ENCODE measurements at places on chromosomes 1 and 21.
A peak's percentile ranks its signal among the peaks of the same experiment; 100 is the strongest.

- DNase-seq, result no peak
These were observed 62.7 kb downstream of the CD34 start for GRCh38 chr1:207848234-207848633.

DNA sequence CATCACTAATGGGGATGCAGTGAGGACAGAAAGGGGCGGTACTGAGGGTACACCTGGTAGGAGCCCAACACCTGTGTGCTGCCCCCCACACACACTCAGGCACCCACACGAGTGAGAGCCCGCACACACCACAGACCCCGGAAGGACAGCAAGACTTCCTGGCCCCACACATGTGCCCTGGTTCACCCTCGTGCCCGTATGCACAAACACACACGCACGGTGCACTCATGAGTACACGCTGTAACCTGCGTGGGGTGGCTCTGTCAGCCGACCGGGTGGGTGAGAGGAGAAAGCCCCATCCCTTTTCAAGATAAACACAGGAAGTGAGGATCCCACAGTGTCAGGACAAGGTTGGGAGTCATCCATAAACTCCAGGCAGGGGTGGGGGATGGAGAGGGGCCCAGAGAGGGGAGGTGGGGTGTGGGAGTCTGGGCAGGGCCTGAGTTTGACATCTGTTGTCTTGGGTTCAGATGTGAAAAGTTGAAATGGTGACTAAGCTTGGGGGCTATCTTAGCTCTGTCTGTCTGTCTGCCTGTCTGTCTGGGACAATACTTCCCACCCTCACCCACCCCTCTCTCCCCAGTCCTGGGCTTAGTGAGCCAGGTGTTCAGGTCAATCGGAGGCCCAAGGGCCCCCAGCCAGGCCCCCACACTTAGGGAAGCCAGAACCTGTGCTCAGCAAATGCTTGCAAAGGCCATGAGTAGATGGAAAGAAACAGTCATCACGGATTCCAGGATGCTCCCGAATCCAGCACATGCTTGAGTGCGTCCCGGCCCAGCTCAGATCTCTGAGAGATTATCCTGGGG, 119.8 kb upstream of the ZBTB40 start:
- no peak for DNase-seq

DNA sequence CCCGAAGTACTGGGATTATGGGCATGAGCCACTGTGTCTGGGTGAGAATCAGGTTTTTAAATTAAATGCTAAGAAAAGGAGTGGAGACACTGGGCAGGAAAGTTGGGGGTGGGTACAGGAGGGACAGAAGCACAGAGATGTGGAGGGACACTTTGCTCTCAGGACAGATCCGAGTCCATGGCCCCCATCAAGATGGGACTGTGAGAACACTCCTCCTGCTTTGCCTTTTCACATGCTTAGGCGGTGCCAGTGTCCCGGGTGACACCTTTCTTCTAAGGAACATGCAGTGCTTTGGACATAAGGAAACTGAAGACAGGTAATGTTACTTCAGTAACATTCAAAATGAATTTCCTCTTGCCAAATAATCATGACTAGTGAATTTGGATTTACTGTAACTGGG, 16.7 kb downstream of the SLC25A33 start:
- no peak for DNase-seq

GRCh38 chr1:237115035-237115434, 73.1 kb downstream of the RYR2 start:
- DNase-seq, result no peak

GRCh38 chr1:231958448-231958847, 331.9 kb downstream of the DISC1 start:
- DNase-seq, result no peak

DNA sequence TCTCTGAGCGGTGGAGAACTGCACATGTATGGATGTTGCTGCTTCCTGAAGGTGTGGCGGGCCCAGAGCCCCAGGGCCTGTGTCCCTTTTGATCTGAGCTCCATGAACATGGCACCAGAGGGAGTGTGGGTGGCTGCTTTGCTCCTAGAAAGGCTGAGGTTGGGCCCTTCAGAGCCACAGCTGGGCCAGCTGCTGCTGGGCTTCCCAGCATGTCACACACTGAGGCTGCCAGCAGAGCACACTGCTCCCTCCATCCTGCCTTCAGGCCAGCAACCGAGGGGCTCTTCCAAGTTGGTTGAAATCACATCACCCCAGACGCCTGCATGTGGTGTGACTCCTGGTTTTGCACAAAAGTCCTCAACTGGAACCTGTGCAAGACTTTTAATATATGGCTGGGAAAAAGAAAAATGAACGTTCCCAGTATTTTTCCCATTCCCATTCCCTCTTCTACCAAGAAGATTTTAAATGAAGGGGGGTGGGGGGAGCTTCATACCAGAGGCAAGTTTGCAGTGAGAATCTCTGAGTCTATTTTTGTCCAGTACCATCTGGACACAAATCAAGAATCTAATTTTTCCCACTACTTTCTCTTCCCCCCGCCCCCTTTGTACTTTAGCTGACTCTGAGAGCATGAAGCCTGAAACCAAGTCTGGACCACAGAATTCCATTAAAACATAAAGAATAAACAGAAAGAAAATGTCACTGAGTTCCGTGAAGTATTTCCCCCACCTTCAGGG, 26.2 kb upstream of the NGF start:
- no peak for DNase-seq

- DNase-seq, result no peak
These were observed 106.2 kb upstream of the ADAR start for GRCh38 chr1:154714052-154714623.

DNA sequence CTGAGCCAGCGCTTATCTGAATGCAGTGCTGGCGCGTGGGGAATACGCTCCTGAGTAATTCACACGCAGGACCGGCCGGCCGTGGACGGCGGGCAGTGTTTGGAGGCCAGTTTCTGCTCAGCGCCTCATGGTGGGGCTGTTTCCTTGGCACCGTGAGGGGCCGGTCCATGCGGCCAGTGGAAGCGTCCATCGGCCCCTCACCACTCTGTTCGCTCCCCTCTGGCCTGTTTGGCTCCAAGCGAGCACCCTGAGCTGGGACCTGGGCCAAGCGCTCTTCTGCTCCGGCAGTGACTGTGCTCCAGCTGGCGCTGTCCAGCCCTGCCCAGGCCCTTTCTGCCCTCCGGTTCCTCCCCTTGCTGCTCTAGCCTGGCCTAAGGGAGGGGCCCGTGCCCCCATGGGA, 16.3 kb upstream of the PLCH2 start:
- no peak for DNase-seq

DNA sequence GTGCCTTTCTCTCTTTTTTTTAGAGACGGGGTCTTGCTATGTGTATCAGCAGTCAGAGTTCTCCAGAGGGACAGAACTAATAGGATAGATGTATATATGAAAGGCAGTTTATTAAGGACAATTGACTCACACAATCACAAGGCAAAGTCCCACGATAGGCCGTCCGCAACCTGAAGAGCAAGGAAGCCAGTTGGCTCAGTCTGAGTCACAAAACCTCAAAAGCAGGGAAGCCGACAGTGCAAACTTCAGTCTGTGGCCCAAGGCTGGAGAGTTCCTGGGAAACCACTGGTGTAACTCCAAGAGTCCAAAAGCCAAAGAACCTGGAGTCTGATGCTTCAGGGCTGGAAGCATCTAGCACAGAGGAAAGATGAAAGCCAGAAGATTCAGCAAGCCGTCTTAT, 16.3 kb upstream of the H3-3A start:
- DNase-seq, result no peak

DNA sequence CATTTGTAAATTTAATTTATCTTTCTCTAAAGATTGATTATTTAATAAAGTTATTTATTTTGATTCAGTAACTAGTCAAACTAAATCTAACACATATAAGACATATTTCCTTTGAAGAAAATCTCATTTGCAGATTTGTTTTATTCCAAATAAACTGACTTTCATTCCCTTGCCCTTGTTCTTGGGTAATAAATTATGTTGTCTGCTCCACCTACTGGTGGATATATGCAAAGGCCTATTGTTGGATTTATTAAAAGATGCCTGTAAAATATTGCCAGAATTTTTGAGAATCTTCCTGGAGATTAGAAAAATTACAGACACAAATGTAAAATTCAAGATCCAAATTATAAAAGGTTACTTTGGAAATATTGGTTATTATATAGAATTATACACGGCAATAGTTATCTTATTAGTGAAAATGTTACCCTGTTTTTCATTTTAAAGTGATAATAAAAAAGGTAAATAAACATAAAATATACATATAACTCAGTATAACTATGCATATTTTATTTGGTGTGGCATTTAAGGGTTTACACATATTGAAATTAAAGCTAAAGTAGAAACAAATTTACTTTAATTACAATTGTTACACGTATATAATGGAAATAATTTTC, 116.1 kb downstream of the SPATA17 start:
- peak; percentile 46 for DNase-seq

GRCh38 chr1:16717336-16718098, 22.8 kb upstream of the RNU1-4 start:
- DNase-seq, result peak; percentile 52

DNA sequence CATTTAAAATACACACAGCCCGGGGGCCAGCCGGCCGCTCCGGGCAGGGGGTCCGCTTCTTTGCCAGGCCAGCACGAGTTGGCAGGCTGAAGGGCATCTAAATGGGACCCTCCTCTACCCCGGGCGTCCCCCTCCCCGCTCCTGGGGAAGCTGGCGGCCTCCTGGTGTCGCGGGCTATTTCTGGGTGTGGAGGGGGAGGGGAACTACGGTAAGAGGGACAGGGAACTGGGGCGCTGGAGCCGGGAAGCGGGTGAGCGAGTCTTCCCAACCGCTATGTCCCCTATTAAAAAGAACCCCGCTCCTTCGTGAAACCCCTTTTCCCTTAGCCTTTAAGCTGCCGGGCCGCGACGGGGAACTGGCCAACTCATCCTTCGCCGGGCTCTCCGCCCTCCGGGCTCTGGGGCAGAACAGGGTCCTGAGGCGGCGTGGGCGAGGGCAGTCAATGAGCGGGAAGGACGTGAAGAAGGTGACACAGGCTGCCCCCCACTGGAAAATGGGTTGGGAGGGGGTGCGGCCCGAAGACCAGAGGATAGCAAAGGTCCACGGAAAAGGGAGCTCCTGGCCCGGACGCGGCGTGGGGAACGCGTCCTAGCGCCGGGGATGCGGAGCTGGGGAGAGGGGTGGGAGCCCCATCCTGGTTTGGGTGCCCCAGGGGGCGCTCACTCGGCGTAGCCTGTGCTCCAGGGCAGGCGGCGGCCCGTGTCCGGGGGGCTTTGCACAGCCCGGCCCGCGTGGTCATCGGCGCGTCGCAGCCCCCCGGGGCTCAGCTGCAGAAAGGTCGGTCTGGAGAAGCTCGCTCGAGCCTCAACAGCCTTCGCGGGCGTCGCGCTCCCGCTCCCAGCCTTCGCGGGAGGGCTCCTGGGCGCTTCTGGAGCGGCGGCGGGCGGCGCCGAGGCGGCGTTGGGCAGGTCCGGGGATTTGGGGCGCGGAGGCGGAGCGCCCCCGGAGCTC, 544 bp downstream of the PPM1J start:
- no peak for DNase-seq

GRCh38 chr1:12551584-12551983, 66.4 kb downstream of the DHRS3 start:
- no peak for DNase-seq

- DNase-seq, result no peak
These were observed 115.5 kb upstream of the IRF2BP2 start for GRCh38 chr1:234725177-234726132.

GRCh38 chr1:151128800-151129199, 17.6 kb downstream of the SEMA6C start:
- DNase-seq, result no peak

- DNase-seq, result peak; percentile 75
These were observed 40.1 kb downstream of the SLC2A7 start for GRCh38 chr1:8985915-8986813.

GRCh38 chr1:60848583-60849188, 233.7 kb upstream of the NFIA start:
- peak; percentile 68 for DNase-seq

GRCh38 chr21:28927130-28927529, 65.5 kb downstream of the LTN1 start:
- no peak for DNase-seq

GRCh38 chr1:80375109-80375508, 1368.6 kb upstream of the ADGRL4 start:
- DNase-seq, result no peak

DNA sequence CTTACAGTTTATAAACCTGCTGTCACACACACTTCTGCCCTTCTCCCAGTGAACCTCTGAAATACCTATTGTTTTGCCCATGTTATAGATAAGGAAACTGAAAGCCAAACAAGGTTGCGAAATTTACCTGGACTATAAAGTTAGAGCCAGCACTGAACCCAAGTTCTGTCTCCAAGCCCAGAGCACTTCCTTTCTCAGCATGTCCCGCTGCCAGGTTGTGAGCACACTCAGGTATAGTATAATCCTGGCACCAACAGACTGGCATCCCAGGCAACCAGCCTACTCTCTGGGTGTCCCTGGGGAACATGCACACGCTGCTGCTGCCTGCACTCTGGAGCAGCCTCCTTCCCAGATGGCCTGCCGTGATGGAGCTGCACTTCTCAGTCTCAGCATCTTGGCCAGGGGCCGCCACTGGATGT, 45.1 kb downstream of the PGBD5 start:
- no peak for DNase-seq

- DNase-seq, result peak; percentile 56
These were observed 155.0 kb upstream of the EDN2 start for GRCh38 chr1:41639332-41639936.

DNA sequence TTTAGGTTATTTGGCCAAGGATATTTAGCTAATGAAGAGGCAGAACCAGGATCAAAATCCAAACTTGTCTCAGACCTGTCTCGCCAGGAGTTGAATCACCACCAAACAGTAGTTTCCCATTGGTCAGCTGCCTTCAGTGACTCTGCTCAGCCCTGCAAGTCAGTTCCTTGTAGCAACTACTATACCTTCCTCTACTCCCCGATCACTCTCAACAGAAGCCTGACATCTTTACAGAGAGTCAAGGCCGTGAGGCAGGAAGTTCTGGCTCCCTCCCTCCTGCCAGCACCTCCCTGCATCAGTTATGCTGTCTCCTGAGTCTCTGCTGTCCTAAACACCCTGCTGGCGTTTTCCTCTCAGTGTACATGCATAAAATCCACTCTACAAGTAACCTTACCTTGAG, 13.2 kb downstream of the PSMD4 start:
- DNase-seq, result no peak

DNA sequence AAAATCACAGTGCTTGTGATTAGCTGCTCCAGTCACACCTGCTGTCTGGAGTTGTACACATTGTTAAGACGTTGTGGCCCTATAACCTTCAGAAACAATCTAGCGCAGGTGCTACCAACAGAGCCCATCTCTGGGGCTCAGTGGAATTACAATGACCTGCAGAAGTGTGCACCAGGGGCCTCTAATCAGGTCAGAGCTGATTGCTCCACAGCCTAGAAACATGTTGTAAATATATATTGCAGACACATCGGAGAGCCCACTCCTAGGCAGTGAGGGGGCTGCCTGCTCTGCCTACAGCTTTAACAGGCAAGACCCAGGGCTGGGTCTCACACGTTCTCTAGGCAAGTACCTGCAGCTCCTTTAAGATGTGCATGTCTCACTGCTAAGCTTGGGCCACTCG, 302.0 kb downstream of the SIPA1L2 start:
- DNase-seq, result no peak

- DNase-seq, result no peak
These were observed 20.3 kb downstream of the RXRG start for GRCh38 chr1:165424454-165425216.

DNA sequence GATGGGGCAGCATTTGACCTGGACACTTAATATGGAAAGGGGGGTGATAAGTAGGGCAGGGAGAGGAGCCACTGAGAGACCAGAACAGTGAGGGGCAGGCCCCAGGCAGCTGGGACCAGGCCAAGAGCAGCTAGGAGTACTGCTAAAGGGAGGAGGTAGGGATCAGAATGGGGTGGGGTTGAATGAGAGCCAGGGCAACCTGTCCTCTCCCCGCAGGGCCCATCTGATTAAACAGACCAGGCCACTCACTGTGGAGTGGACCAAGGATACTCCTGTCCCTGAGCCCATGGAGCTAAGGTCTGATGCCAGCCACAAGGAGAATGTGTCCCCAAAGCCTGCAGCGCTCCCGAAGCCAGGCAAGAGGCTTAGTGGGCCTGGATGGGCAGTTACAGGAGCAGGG, 2.1 kb downstream of the C1orf167 start:
- no peak for DNase-seq

Data from A673 (cell line).